MG63 (cell line): ENCODE measurements at places on chromosomes 1 and 21. TPM values are rescaled to one million over a fixed set of nuclear protein-coding genes. Genes with fewer than 3 reads are reported as not detected.

OR6N1 gene
- not detected in 2 replicates for total RNA-seq

NT5C1A gene
- total RNA-seq = not detected in 2 replicates

GRCh38 chr1:38005195-38006007 is at the start of gene FHL3:
Gene FHL3, minus strand, starts transcription at chr1:38005514. Its CDS starts 6,102 bp downstream, at chr1:37999412.
- DNase-seq = peak; percentile 76

- no peak for DNase-seq
These were observed 6.2 kb downstream of the WNT9A start for GRCh38 chr1:227941509-227942020.

GRCh38 chr1:161502181-161502580 is 3.1 kb upstream of the FCGR2A start:
- no peak for DNase-seq
